WTC11 (cell line): ENCODE measurements at places on chromosomes 2 and 18. TPM values are rescaled to one million over a fixed set of nuclear protein-coding genes. Genes with fewer than 3 reads are reported as not detected.

The SH2D6 gene
- 0.50 to 1.2 TPM (median 0.94 TPM) in 3 replicates for total RNA-seq

The CNGA3 gene
- total RNA-seq, result not detected in 3 replicates

The SP5 gene
- 1.7 to 9.7 TPM (median 7.0 TPM) in 3 replicates for total RNA-seq

The RGPD4 gene
- total RNA-seq, result 0.04 to 0.05 TPM in 2 of 3 replicates, not detected in the other

The ADD2 gene
- total RNA-seq, result 164 to 196 TPM (median 187 TPM) in 3 replicates

The EVX2 gene
- 0.05 TPM in 1 of 3 replicates, not detected in the others for total RNA-seq

- no peak for DNase-seq
Observed at GRCh38 chr18:59633961-59634485, 63.2 kb downstream of the CCBE1 start.

DNA sequence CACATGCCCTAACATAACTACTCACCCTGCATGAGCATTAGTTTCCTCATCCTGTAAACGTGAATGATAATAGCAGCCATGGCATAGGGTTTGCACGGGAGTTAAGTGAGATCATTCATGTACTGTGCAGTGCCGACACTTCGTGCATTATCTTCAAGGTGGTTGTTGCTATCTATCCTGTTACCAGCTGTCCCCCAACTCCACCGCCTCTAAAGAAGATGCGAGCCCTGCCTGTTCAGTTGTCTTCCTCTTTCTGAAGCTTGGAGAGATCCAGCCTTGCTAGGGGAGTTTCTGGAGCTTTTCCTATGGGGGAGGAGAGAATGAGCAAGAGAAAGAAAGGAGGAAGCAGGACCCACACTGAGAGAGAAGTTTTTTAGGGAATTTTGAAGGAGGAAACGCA, 34.4 kb downstream of the YPEL5 start:
- no peak for DNase-seq

- no peak for DNase-seq
Observed at GRCh38 chr2:11387100-11387390, 42.6 kb upstream of the ROCK2 start.

- no peak for DNase-seq
Observed at GRCh38 chr2:32647180-32647651, 19.4 kb downstream of the TTC27 start.

GRCh38 chr2:37412231-37412630, 67.8 kb downstream of the QPCT start:
- no peak for DNase-seq

- no peak for DNase-seq
Observed at GRCh38 chr2:234251326-234252271, 201.1 kb downstream of the SPP2 start.

- DNase-seq, result no peak
Observed at GRCh38 chr2:170739048-170739447, 23.9 kb downstream of the SP5 start.

DNA sequence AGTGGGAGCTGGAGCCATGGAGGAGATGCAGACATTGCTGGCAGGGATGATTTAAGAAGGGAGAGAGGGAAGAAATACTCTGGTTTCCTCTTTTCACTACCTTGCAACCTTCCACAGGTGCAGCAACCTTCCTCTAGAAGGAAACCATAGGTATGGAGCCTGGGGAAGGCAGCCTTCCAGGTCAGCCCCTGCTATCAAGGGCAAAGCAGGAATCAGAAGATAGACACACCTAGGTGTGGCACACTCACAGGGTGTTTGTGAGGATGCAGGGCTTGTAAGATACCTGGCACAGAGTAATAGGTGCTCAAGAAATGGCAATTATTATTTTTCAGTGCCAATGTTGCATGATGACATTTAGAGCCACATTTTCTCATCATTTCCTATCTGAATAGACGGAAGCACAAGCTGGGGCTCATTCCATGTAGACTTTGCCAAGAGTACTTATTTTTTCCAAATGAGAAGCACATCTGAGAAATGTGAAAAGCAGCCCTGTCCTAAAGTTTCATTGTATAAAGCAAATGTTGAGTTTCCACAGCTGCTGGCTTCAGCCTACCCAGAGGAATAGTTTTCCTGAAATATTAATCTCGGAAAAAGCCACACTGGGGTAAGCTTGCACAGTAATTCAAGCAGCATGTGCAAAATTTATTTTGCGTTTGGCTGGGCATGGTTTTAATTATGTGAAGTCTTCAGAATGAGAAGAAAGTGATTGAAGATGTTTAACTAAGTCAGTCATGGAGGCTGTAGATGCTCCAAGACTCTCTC, 20.6 kb downstream of the EVA1A start:
- no peak for DNase-seq

DNA sequence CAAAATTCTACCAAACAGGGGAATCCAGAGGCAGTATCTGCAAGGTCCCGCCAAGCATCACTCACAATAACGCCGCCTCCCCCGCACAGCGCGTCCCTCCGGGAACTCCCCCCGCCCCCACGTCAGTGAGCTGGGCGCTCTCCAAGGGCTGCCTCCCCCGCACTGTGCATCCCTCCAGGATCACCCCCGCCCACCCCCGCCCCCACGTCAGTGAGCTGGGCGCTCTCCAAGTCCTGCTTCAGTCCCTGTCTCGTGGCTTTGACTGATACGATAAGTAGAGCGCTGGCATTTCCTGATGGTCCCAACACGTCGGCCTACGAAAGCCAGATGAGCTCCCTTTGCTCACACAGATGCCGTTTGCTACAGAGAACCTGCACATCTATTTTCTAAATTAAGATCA, 130.7 kb upstream of the TPO start:
- no peak for DNase-seq

DNA sequence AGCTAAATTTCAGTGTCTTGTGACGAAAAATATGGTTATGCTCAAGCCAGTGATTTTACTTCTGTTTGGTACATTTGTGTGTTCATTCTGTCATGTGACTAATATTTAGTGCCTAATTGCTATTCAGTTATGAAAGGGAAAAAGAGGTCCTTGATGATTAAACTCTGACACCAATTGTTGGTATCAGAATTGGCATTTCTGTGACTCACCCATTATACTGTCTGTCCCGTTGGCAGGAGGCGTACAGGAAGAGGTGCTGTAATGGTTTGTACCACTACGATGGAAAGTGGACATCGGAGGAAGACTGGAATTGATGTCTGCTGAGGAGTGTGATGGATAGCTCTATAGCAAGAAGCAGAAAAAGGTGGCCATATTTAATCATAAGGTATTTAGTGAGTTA, 310.4 kb upstream of the CCDC68 start:
- DNase-seq, result no peak

- DNase-seq, result no peak
Observed at GRCh38 chr2:239692362-239692851, 291.6 kb upstream of the HDAC4 start.

DNA sequence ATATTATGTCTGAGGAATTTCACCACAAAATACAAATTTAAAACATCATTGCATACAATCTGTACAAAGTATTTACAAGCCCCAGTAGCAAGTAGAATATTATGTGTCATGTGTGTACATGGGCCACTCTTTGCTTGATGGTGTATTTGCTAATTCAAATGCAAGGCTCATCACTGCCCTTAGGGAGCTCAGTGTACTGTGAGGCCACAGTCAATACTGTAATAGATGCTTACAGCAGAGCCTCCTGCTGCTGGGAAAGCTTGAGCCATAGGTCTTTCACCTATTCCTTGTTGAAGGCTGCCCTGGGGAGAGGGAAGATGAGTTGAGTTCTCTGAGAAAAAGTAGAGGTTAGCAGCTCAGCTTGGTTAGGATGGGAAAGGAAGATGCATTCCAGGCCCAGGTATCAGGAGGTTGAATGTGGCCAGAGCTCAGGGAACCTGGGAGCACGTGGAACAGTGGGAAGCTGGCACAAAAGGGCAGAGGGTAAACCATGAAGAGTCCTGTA, 189.6 kb downstream of the LRP1B start:
- no peak for DNase-seq

- DNase-seq, result no peak
Observed at GRCh38 chr2:184336688-184337087, 261.6 kb upstream of the ZNF804A start.

- DNase-seq, result no peak
Observed at GRCh38 chr2:3462493-3463104, 56.7 kb downstream of the ADI1 start.
